ENCODE measurements at places on chromosomes 3 and 15.

DNA sequence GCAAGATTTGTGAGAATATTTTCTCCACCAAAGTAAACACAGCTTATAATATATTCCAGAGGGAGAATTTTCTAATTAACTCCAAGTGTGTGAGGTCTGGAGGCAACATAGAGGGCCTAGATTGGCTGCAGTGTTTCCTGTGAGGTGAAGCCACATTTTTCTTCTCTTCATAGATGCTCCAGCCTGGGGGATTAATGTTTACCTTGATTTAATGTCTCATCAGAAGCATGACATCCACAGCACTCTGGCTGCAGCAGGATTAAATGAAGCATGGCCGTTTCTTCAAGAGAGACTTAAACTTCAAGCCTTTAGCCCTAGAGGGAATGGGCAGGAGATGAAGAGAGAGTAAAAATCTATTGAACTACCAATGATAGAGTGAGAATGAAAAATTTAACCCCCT, 137.9 kb upstream of the ZBTB20 start:
- DNase-seq = no peak

DNA sequence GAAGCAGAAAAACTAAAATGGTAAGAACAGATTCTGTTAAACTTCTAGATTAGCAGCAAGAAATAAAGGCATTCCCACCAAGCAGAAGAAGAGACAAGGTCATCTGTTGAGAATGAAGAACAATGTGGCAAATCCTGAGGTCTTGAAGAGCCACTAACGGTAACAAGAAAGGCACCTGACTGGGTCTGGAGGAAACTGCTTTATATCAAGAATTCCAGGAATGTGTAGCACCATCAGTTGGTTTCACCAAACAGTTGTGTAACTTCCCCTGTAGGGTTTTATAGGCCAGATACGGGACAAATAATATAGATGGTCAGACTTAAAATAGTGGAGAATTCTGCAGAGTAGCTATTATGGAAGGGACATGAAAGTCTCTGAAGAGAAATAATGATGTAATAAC, 57.3 kb downstream of the ACAP2 start:
- no peak for DNase-seq

- DNase-seq = no peak
Measured at GRCh38 chr3:162112719-162113118, 616.1 kb downstream of the OTOL1 start.

DNA sequence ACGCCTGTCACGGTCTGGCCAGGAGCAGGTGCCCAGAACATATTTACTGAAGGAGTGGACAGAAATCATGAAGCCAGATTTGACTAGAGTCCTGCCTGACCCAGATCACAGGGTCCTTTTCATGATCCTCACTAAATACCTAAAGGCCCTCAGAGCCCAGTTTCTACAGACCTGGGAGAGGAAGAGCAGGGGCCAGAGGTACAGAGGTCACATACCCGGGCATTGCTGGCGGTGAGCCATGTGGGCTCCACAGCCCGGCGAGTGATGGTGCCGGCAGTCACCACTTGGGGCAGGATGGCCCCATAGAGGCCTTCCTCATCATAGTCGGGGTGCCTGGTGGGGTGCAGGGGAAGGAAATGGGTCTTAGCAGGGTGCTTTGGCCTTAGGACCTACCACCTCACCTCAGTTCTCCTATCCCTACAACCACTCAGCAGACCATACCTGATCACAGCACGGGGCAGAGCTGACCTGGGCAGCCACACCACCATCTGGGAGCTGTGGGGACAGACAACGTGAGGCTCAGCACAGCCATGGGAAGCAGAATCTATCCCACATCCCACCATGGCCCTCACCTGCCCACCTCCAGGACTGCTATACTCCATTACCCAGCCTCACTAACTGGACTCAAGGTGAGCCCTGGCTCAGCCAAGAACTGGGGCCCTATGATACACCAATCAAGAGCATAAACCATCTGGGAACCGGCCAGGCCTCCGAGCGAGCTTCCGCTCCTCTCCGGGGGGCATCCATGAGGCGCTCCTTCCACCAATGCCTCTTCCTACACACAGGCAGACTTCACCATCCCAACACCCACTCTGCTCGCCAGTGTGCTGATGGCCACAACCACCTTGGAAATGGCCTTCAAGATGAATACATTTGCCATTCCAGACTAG, 12.9 kb downstream of the POLG start:
- no peak for DNase-seq

DNA sequence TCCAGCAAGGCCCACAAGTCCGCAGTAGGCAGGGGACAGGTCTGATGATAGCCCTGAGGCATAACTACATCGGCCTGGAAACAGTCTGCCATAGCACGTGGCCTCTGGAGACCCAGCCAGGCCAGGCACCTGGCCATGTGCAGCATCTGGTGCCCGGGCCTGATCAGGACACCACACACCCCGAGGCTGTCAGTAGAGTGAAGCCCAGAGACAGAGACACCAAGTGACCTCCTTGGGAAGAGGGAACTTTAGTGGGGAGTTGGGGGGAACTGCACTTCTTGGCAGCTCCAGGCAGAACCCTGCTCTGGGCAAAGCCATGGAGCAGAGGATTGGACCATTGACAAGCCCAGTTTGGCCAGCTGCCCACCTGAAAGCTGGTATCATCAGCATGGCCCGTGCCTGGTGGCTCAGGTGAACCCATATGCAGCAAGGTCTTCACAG, 1.2 kb downstream of the SHISA5 start:
- no peak for DNase-seq

DNA sequence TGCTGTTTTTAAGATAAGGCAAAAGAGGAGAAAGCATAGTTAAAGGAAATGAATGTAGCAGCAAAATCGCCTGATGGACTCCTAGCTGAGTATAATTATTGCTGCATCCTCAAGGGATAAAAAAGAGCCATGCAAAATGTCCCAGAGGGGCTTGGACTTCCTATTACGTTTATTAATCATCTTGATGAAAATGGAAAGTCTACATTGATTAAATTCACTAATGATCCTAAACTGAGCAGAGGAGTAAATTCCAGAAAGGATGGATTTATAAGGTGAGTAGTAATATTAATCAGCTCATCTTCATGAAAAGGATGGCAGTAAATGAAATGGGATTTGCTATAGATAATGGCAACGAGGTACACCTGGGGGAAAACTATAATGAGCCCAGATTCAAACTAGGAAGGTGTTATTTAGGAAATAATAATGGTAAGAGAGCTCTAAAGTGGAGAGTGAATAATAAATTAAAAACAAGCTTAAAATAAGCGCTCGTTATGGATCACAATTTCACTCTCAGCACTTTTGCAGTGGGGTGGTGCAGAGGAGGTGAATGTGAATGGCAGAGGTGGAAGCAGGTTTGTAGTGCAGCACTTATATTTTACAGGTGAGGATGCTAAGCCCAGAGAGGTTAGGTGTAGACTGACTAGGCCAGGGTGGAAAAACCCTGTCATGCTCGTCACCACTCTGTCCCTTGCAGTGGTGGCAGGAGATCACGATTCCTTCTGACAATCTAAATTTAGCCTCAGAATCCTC, 22.3 kb downstream of the IL5RA start:
- no peak for DNase-seq

DNA sequence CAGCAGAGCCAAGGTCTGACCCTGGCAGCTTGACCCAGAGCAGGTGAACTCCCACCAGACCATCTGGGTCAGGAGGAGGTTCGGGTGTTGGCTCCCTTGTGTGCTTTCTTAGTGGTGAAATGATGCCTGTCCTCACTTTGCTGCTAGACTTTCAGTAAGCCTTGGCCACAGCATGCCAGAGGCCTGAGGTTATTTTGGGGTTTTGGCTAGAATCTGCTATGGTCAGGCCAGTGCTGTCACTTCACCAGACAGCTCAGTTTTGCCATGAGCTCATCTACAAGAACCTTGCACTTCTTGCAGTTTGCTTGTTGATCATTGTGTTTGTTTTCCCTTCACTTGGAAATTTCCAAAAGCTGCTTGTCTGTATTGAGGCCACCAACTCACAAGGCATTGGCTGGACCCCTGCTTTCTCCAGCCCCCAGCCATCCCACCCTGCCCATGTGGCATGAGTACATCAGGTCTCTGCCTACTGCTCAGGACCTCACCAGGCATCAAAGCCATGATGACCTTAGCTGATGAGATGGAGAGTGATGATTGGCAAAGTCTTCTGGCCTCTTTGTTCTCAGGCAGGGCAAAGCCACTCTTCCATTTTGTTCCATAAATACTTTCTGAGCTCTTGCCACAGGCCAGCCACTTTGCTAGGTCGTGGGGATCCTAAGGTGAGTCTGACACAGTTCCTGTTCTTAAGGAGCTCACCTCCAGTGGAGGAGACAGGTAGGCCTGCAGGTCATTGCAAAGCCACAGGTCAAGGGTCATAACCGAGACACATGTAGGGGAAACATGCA, 122.6 kb downstream of the ARNT2 start:
- DNase-seq = no peak

- DNase-seq = no peak
Measured at GRCh38 chr3:28012830-28013229, 228.6 kb upstream of the CMC1 start.

Data from NCI-H1694 treated with DMSO at 0.1 percent for 48 hours (cell line).